Osteoblast (primary cell): ENCODE measurements at places on chromosomes 6 and 20.
A peak's percentile ranks its signal among the peaks of the same experiment; 100 is the strongest.

GRCh38 chr20:61257611-61258010 lies 5.5 kb downstream of the CDH4 start:
- peak; percentile 25 for DNase-seq

DNA sequence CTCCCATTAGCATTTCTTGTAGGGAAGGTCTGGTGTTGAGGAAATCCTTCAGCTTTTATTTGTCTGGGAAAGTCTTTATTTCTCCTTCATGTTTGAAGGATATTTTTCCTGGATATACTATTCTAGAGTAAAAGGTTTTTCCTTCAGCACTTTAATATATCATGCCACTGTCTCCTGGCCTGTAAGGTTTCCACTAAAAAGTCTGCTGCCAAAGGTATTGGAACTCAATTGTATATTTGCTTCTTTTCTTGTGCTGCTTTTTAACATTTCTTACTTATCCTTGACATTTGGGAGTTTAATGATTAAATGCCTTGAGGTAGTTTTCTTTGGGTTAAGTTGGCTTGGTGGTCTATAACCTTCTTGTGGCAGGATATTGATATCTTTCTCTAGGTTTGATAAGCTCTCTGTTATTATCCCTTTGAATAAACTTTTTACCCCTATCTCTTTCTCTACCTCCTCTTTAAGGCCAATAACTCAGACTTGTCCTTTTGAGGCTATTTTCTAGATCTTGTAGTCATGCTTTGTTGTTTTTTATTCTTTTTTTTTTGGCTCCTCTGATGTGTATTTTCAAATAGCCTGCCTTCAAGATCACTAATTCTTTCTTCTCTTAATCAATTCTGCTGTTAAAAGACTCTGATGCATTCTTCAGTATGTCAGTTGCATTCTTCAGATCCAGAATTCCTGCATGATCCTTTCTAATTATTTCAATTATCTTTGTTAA lies 225.0 kb upstream of the ZNF217 start:
- no peak for DNase-seq

- peak; percentile 97 for DNase-seq
These were observed 6.3 kb upstream of the PARD6B start for GRCh38 chr20:50724851-50725723.

DNA sequence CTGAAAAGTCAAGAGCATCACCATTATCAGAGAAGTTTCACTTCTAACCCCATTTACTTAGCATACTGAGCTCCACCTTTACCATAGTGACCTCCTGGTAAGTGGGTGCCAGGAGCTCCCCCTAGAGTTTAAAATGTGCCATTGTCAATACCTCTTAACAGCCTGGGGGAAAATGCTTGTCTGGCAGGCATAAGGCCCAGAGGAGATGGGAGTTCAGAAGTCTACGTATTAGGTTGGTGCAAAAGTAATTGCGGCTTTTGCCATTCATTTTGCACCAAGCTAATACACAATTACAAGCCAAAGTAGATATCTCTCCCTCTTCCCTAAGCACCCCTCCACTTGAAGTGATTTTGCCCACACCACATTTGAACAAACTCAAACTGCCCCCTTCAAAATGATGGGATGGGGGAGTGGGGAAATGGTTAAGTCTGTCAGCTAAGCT lies 919.0 kb downstream of the KIF16B start:
- DNase-seq, result no peak

GRCh38 chr6:35400901-35401311 lies 51.2 kb upstream of the FANCE start:
- DNase-seq, result peak; percentile 41

- DNase-seq, result peak; percentile 91
These were observed 72.0 kb downstream of the BLOC1S5 start for GRCh38 chr6:7992002-7992815.

DNA sequence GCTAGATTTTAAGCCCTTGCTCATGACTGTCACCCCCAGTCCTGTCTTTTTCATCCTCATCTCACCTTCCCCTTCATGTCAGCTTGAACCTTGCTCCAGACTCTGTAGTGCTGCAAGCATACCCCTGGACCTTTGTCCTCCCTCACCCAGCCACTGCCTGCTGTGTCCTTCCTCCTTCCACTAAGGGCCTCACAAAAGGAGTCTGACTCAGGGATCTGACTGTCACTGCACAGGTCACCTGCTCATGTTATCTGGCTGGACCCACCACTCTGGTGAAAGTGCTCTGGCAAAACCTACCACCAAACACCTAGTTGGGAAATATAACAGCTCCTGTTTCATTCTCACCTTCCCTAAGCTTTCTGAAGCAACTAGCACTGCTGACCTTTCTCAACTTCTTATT lies 151.4 kb downstream of the INSM1 start:
- no peak for DNase-seq

- no peak for DNase-seq
These were observed 10.9 kb upstream of the RAB32 start for GRCh38 chr6:146532702-146533101.
